EH (cell line): ENCODE measurements at places on chromosomes 4 and X.

GRCh38 chr4:186557061-186557460 lies 1.7 kb upstream of the MTNR1A start:
- DNase-seq: no peak

GRCh38 chr4:106981431-106981830 lies 54.7 kb downstream of the DKK2 start:
- DNase-seq: no peak

DNA sequence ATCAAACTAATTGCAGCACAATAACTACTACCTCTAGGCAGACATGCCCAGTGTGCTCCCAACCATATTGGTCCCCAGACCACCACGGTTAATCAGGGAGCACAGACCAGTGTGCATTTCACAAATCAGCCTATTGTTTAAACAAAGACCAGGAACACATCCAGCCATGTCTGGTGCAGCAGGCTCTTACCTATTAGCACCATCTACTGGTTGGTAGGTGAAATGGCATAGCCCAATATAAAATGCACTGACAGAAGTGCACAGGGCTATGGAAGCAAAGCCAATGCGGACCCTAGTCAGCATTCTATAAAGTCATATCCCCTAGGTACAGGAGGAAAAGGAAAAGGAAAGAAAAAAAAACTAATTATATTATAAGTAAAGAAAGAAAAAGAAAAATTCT lies 15.5 kb upstream of the CYLC1 start:
- DNase-seq: peak; percentile 4

GRCh38 chr4:81490403-81491160 lies 18.9 kb upstream of the RASGEF1B start:
- no peak for DNase-seq

- peak; percentile 64 for DNase-seq
Measured at GRCh38 chr4:150117094-150117493, 38.8 kb downstream of the DCLK2 start.

- DNase-seq: peak; percentile 46
Measured at GRCh38 chr4:100289946-100290345, 99.7 kb upstream of the DDIT4L start.

GRCh38 chr4:151659601-151660364 lies 101.0 kb downstream of the GATB start:
- DNase-seq: peak; percentile 44

DNA sequence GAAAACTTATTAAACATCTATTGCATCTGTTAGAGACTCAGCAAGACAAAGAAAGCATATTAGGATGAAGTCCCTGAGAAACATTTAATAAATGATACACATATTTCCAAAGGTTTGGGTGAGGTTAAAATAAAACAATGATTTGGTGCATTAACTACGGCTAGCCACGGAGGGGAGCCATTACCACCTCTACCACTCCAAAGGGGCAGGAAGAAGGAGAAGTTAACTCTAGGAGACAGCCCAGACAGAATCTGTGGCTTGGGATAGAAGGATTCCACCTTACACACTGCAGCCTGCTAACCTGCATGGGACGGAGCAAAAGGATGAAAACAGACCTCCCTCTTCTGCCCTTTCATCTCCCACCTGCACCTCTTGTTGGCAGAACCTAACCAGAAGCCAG lies 189.1 kb upstream of the C1QTNF7 start:
- DNase-seq: peak; percentile 62

DNA sequence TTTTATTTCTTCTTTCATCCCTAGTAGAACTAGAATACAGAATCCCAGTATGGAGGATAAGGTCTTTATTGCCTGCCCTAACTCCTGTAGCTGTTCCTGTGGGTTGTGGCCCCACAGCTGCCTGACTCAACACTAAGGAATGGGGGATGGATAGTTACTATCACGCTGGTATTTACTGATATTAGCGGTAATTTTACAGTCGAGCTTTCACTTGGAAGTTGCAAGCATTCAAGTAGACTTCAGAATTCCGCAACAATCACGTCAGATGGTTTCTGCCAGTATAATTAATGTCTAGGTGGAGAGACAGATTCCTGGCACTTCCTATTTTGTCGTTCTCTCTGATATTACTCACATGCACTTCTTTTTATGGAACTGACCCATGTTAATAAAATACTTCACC lies 489.8 kb downstream of the PABPC4L start:
- DNase-seq: peak; percentile 64

DNA sequence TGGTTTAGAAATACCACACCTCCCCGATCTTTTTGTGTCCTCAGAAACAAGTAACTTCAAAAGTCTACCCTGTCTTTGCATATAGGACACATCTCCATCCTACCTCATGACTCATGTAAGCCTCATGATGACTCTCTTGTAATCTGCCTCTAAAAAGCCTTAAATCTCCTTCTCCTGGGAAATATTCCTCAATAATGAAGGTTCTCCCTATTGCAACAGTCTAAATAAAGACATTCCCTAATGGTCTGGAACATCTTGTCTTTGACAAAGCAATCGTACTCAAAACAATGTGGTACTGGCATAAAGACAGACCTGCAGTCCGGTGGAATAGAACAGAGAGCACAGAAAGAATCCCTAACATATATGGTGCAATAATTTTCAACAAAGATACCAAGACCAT lies 257.7 kb downstream of the OPHN1 start:
- peak; percentile 66 for DNase-seq

- peak; percentile 95 for DNase-seq
Measured at GRCh38 chr4:166435449-166435848, 562.4 kb downstream of the TLL1 start.

- peak; percentile 27 for DNase-seq
Measured at GRCh38 chr4:13327991-13328390, 156.1 kb downstream of the RAB28 start.

GRCh38 chr4:2222838-2223237 lies 19.1 kb downstream of the HAUS3 start:
- no peak for DNase-seq

- no peak for DNase-seq
Measured at GRCh38 chr4:2648159-2648814, 107.8 kb downstream of the TNIP2 start.

- no peak for DNase-seq
Measured at GRCh38 chr4:544386-545105, 31.5 kb downstream of the TMEM271 start.

DNA sequence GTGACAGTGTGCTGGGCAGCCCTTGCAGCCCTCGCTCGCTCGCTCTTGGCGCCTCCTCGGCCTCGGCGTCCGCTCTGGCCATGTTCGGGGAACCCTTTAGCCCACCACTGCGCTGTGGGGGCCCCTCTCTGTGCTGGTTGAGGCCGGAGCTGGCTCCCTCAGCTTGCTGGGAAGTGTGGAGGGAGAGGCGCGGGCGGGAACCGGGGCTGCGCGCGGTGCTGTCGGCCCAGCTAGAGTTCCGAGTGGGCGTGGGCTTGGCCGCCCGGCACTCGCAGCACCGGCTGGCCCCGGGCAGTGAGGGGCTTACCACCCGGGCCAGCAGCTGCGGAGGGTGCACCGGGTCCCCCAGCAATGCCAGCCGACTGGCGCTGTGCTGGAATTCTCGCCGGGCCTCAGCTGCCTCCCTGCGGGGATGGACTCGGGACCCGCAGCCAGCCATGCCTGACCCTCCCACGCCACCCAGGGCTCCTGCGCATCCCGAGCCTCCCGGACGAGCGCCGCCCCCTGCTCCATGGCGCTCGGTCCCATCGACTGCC lies 770.1 kb upstream of the GALNTL6 start:
- no peak for DNase-seq

DNA sequence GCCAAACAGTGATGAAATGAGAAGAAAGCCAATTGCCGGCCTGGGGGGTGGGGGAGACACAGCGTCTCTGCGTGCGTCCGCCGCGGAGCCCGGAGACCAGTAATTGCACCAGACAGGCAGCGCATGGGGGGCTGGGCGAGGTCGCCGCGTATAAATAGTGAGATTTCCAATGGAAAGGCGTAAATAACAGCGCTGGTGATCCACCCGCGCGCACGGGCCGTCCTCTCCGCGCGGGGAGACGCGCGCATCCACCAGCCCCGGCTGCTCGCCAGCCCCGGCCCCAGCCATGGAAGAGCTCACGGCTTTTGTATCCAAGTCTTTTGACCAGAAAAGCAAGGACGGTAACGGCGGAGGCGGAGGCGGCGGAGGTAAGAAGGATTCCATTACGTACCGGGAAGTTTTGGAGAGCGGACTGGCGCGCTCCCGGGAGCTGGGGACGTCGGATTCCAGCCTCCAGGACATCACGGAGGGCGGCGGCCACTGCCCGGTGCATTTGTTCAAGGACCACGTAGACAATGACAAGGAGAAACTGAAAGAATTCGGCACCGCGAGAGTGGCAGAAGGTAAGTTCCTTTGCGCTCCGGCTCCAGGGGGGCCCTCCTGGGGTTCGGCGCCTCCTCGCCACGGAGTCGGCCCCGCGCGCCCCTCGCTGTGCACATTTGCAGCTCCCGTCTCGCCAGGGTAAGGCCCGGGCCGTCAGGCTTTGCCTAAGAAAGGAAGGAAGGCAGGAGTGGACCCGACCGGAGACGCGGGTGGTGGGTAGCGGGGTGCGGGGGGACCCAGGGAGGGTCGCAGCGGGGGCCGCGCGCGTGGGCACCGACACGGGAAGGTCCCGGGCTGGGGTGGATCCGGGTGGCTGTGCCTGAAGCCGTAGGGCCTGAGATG lies at the start of gene SHOX:
TSS of gene SHOX (plus strand) at position 180 of the 885 bp plus-strand sequence. CDS start at position 287, 107 bp downstream.
- DNase-seq: peak; percentile 97

- no peak for DNase-seq
Measured at GRCh38 chr4:141999446-142000143, 363.2 kb downstream of the IL15 start.

GRCh38 chr4:15584785-15585184 lies 70.4 kb downstream of the FBXL5 start:
- DNase-seq: no peak

DNA sequence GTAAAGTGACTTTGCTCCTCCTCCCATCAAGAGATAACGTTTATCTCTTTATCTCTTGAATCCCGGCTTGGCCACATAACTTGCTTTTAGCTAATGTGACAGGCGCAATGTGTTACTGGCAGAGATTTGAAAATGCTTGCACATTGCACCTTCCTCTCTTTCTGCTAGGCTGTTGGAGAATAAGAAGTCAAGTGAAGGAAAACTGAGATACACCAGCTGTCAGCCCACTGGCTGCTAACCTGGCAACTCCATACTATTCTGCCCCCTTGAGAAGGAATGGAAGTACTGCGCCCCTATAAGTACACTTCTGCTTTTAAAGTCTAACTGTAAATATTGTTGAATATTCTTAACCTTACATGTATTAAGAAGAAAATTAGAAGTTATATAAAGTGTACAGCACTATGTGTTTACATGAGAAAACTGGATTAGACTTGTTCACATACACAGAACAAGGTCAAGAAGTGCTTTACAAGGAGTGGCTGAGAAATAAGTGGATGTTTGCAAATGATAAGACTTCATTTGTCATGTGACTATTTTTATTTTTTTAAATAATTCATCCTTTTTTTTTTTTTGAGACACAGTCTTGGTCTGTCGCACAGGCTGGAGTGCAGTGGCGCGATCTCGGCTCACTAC lies 424.5 kb upstream of the CTSO start:
- DNase-seq: peak; percentile 69

DNA sequence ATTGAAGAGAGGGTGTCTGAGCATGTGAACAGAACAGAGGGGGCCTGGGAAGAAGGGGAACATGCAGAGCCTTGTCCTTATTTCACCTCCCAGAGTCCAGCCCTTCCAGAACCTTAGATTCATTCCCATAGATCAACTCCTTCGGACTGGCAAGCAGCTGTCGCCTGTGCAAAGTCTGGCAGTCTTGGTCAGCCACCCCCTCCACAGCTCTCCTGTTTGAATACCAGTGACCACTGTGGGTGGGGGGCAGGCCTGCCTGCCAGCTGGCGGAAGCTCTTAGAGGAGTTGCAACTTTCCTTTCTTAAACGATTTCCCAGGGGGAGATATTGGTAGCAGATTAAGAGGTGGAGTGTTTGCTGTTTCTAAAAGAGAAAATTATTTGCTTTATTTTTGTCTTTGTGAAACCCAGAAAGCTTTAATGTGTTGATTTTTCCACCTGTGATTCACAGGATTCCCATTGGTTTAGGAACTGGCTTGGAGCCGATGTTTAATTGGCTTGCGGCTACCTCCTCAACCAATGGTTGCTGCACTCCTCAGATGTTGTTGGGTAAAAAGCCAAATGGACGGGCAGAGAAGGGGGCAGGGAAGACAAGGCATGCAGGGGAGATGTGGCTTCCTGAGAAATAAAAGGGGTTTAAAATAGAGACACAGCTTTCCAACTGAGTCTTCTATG lies 62.2 kb upstream of the PRPS1 start:
- peak; percentile 66 for DNase-seq

DNA sequence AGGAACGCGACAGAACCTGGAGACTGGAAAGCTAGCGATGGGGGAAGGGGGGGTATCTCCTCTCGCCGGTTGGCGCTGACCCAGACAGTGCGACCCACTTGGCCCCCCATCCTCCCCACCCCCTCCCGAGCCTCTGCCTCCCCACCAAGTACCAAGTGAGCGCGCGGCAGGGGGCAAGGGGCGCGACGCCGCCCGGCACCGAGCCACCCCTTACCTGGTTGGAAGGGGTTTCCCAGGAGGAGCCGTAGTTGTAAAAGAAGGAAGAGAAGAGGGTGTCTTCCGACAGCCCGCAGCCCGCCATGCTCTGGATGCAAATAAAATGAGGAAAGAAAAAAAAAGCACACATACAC lies 112.2 kb downstream of the DHX15 start:
- no peak for DNase-seq

DNA sequence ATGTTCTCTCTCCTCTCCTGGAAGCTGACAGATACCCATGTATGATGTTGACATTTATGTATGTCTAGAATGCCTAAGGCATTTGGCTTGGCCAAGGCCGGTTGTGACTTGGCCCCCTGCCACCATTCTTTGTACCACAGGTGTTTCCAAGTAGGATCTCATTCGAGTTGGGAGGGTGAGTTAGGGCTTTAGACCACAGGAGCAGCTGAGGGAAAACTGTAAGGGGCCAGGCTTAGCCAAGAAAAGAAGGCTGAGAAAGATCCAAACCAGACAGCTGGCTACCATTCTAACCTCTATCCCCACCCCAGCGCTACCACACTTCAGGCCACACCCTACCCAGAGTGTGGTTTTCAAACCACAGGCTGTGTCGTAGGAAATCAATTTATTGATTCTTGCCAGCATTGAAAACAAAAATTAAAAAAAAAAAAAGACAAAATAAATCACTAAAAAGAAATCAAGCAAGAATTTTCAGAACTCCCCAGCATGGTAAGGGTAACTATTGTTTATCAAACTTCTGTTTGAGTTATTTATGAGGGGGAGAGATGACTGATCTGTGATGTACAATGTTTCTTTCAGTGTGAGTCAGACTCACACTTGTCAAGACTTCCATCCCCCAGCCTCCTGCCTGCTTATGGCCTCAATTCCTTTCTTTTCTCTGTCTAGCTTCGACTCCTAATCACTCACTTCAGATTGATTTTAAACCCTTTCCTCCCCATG lies 9.9 kb downstream of the TMSB4X start:
- peak; percentile 35 for DNase-seq

DNA sequence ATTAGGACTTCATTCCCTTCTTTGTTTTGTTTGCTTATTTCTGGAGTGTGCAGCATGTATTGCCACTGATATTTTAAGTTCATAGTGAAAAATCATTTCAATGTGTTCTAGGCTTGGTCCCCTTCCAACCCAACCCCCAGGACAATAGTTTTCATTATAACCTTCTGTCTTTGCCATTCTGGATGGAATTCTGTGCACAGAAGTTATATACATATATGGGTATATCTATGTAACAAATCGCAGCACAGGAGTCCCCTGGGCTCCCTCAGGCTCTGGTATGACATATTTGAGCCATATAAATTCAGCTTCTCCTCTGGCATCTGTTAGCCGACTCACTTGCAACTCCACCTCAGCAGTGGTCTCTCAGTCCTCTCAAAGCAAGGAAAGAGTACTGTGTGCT lies at the start of gene TNMD:
TSS of gene TNMD (plus strand) at position 326 of the 400 bp plus-strand sequence. CDS start 83 bp downstream, outside the sequence.
- no peak for DNase-seq
